Iris pigment epithelial cell (primary cell): ENCODE measurements at places on chromosomes 7 and 10.

DNA sequence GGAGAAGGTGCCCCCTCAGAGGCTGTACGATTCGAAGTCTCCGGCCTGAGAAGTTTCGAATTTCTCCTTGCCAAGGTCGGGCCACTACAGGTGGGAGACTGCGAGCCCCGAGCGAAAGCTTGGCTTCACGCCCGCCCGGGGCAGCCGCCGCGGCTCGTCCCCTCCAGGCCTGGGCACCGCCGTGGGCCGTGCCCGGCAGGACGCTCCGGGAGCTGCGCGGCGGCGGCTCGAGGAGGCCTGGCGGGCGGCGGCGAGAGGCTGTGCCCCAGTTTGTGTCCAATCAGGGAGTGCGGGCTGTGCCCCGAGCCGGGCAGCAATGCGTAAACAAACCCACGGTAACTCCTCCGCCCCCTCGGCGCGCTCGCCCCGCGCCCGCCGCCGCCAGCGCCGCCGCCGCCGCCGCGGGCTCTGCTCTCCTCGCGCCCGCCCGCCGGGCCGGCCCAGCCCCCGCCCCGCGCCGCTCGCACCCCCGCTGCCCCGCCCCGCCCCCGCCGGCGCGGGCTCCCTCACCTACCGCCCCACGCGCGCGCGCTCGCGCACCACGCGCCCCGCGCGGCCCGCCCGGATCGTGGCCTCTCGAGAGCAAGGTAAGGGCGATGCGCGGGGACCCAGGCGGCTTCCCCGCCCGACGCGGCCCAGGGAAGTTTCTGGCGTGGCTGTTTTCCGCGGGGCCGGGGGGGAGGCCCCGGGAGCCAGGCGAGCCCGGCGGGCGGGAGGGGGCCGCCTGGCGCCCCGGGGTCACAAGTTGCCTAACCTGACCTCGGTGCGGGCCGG lies 57.8 kb upstream of the PCGF5 start:
- DNase-seq, result peak; percentile 46

DNA sequence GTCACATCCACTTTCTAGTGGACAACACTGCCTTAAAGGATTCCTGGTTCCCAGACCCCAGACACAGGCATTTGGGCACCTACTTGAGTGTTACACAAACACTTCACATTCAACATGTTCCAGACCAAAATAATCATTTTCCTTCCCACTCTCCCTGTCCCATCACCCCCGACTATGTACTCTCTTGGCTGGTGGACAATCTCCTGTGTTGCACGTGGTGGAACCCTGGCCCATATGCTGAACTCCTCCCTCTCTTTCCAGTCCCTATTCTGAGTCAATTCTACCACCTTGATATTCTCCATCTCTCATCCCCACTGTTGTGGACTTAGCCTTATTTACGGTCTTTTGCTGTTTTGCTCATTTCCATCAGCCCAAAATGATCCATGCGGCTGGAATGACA lies 8.3 kb upstream of the SEPHS1 start:
- no peak for DNase-seq

GRCh38 chr7:91847876-91848588 lies 32.5 kb downstream of the MTERF1 start:
- no peak for DNase-seq

DNA sequence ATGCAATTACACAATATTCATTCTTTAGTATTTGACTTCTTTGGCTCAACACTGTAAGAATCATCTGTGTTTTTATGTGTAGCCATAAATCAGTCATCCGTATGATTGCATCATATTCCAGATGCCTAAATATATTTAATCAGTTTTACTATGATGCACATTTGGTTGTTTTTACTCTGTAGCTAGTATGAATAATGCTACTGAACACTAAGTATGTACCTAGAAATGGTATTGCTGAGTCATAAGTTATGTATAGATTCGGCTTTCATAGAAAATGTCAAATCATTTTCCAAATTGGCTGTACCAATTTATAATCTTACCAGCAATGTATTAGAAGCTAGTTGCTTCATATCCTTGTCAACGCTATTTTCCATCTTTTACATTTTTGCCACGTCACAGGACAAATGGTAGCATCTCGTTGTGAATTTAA lies 197.3 kb upstream of the PLXNA4 start:
- peak; percentile 78 for DNase-seq

DNA sequence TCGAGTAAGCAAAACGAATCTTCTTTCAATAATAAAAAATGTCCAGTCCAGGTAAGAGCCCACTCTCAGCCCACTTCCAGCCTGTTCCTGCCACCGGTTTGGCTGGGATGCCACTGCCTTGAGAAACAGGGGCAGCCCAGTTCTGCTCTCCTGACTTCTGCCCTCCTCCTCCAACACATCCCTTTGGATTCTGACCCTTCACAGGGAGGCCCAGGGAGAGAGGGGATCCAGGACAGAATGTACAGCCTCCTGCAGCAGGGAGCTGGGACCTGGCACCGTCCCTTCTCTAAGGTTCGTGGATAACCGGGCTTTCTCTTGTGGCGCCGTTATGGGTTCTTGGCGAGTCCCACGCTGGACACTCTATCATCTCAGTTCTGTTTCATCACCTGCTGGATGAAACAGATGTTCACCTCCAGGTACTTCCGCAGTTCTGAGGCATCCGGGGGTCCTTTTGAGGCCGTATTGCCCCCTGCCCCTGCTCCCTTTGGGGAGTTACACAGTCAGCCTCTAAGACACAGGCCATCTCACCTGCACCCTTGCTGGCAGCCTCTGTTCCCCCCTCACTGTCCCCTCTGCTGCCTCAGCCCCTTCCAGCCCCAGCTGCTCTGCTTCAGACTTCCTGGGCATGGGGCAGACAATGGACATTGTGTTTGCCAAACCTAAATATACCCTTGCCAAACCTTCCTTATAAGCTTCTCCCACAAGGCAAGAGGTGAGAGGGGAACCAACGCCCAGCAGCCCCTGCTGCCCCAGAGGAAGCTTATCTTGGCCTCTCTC lies 203.8 kb upstream of the ZMIZ1 start:
- DNase-seq, result no peak
